Activated T-cell treated with anti-CD3 and anti-CD28 coated beads for 4 hours (primary cell): ENCODE measurements at places on chromosomes 2 and 18.

DNA sequence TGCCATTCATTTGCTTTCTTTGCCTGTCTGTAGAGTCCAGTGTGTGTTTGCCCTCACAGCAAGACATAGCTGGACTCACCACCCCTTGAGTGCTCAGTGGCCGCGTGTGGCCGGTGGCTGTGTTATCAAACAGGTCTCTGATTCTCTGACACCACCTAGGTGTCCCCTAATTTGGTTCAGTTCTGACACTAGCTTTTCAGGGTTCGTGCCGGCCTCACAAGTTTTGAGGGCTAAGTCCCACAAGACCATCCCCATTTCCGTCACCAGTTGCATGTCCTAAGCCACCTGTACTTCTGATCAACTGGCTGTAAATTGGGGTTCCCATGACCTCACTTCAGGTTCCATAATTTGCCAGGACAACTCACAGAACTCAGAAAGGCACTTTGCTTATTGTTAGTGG, 23.5 kb downstream of the NCK2 start:
- no peak for DNase-seq

DNA sequence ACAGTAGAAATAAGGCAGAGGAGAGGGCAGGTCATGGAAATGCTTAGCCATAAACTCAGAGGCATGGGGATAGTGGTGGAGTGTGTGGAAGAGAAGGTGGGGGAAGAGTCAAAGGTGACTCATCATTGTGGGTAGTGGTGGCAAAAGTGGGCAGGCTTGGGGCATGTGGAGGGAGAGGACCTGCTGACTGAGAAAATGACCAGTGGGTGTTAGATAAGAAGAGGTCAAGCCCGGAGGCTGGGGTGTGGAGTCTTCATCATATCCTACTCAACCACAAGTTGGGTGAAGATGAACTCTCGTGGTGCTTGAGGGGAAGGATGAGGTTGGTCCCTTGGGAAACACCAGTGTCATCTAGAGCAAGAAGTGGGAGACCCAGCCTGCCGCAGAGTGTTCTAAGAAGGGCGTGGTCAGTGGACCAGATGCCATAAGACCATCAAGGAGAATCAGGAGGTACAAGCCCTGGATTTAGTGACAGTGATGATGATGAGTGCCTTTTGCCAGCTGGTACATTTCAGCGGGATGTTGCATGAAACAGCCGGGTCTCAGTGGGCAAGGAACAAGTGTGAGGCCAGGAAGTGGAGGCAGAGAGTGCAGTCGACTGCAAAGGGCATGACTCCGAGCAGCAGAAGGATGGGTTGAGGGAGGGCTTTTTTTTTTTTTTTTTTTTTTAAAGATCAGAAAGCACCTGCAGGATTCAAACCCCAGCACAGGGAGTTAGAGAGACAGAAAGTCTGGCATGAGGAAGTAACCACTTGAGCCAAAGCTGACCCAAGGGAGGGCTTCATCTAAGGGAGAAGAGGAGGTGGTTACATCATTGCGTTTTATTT, 122.6 kb upstream of the SPRED2 start:
- DNase-seq = no peak

DNA sequence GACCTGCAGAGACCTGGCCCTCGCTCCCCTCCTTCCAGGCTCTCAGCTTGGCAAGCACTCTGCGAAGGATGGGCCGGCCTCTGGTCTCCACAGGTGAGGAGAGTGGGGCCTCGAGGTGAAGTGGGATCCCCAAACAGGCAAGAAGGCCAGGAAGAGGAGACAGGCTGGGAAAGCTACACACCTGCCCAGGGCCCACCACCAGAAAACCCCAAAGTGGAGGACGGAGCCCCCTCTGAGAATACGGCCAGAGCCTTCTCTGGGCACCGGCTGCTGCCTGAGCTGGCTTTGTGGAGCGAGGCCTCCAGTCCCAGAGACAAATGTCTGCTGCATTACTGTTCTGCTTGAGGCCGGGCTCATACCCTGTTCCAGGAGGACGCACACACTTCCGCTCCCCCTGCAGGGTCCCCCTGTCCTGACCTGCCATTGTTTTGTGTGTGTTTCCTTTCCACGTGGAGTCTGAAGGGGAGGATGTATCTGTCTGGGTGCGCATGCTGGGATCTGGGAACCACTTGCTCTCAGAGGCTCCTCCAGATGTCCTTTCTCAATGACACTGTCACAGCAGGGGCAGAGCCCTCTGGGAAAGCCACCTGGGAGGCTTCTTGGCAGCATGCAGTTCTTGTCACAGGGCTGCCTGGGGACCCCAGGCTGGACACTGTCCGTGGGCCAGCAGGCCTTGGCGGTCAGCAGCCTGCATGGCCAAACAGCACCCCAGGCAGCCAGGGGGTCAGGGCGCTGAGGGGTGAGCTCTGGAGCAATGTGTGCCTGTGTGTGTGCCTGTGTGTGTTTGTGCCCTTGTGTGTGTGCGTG, 20.8 kb downstream of the KCNF1 start:
- DNase-seq = no peak

DNA sequence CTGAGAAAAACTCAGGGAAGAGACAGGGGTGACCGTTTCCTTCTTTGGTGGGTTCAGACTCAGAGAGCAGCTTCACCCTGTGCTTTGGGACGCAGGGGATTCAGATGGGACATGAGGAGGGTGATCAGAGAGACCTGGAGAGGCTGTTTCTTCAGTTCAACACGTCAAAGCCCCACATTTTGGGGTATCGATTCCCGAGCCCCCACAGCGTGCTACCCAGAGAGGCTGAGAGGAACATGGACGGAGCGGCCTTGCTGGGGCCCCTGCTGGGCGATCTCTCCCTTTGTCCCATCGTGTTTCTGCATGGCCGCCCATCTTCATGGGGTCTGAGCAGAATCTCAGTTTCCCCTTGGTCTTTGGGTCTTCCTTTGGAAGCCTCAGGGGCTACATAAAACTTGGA, 38.2 kb upstream of the PXDN start:
- DNase-seq = no peak

- DNase-seq = no peak
Observed at GRCh38 chr2:154961676-154962075, 263.2 kb downstream of the KCNJ3 start.

- no peak for DNase-seq
Observed at GRCh38 chr2:165773684-165774083, 20.4 kb downstream of the GALNT3 start.

- DNase-seq = no peak
Observed at GRCh38 chr18:51385270-51385669, 187.8 kb upstream of the MEX3C start.

GRCh38 chr2:72985891-72986683, 68.8 kb downstream of the EMX1 start:
- no peak for DNase-seq
